Tongue (tissue), 3 donors: ENCODE measurements at places on chromosomes 2 and 18. TPM values are rescaled to one million over a fixed set of nuclear protein-coding genes. Genes with fewer than 3 reads are reported as not detected.

Gene GULP1
- 62.0 TPM for total RNA-seq

Gene ELP2
- total RNA-seq = 96.2 TPM

Gene SETBP1
- 30.1 TPM for total RNA-seq

Gene PXDN
- 189 TPM for total RNA-seq

Gene HJURP
- total RNA-seq = 9.8 TPM

- DNase-seq = no peak
Measured at GRCh38 chr2:74304332-74305148, 38.7 kb downstream of the SLC4A5 start.

- peak; percentile 85 for DNase-seq
Measured at GRCh38 chr2:37523814-37524362, 147.6 kb downstream of the CDC42EP3 start.

- no peak for DNase-seq
Measured at GRCh38 chr2:158319269-158319668, 137.3 kb downstream of the CCDC148 start.

- no peak for DNase-seq
Measured at GRCh38 chr2:151379169-151379568, 21.8 kb downstream of the TNFAIP6 start.

DNA sequence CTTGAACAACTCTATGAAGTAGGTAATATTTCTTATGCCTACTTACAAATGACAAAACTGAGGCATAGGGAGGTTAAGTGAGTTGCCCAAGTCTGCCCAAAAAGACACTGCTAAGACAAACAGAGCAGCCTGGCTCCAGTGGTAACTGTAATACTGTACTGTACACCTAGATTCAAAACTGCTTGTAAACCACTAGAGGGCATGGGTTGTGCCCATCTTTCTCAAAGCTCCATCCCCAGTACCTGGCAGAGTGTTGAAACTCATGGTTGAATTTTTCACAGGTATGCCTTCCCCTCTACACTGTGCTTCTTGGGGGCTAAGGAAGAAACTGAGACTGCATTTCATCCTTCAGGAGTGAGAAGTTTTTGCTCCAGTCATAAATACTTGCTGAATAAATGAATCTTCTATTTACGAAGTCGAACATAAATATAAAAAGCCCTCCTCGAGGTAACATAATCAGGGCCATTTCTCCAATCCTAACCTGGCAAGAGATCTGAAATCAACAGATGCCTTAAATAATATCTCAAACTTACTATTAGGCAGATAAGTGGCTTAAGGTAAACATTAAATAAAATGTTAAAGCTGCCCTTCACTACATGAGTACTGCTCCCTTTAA is 2.0 kb downstream of the PPP4R1 start:
- DNase-seq = peak; percentile 64

DNA sequence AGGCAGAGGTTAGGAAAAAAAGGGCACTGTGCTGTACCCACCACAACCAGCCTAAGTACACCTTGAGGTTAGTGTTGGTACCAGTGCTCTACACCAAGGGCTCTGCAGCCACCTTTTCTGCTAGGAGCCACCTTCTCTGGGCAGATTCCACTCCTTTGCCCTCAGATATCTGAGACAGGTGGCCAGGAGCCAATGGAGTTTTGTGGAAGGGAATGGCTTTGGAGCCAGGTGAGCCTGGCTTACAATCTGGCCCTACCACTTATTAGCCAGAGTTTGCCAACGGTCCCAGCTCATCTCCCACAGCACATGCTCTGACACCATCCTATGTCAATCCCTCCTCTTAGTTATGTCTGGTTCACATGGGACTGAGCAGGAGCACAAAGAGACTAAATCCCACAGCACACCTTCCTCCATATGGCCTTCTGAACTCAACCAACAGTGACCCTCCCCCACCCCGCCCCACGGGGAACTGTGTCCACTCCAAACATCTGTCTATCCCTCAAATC is 77.5 kb downstream of the CLHC1 start:
- DNase-seq = no peak

DNA sequence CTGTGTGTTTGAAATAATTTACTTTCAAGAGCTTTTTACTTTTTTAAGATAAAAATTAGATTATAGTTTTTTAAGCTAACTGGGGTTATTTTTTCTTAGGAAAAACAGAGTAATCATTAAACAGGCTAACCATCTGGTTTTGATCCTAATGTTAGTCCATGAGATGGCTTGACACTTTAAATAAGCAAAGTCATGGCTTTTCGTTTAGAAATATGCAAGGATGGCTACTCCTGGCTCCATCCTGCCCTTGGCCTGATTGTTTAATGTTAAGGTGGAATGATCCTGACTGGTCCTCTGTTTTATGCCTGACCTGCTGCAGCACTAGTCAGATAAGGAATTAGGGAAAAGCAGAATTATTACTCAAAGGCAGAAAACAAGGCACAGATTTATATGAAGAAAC is 39.7 kb upstream of the PNPT1 start:
- DNase-seq = no peak

- no peak for DNase-seq
Measured at GRCh38 chr2:144703852-144704708, 184.2 kb upstream of the ZEB2 start.
